MCF 10A (cell line): ENCODE measurements at places on chromosomes 7 and 10. TPM values are rescaled to one million over a fixed set of nuclear protein-coding genes. Genes with fewer than 3 reads are reported as not detected.

GRCh38 chr7:138116141-138116540, 39.9 kb downstream of the AKR1D1 start:
- peak; percentile 39 for DNase-seq

GRCh38 chr10:117240621-117241529, at the start of gene SLC18A2:
Gene SLC18A2, plus strand, starts transcription at chr10:117241114. Its CDS starts 580 bp downstream, at chr10:117241694.
- DNase-seq = no peak

DNA sequence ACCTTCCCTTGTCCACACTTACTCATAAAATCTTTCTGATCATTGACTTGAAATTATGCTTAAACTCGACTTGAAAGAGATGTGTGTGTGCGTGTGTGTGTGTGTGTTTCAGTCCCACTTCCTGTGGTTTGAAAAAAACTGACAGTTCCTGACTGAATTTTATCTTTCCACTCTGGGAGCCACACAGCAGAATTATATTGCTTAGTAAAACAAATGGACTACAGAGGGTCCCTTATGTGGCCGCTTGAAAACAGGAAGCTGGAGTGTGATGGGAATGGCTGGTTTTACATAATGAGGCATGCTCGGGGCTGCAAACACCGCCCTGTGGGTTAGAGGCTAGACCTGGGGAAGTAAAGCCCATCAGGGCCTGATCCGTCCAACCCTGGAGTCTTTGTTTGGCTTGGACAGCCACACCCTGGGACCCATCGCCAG, 54.8 kb downstream of the LYZL1 start:
- no peak for DNase-seq

DNA sequence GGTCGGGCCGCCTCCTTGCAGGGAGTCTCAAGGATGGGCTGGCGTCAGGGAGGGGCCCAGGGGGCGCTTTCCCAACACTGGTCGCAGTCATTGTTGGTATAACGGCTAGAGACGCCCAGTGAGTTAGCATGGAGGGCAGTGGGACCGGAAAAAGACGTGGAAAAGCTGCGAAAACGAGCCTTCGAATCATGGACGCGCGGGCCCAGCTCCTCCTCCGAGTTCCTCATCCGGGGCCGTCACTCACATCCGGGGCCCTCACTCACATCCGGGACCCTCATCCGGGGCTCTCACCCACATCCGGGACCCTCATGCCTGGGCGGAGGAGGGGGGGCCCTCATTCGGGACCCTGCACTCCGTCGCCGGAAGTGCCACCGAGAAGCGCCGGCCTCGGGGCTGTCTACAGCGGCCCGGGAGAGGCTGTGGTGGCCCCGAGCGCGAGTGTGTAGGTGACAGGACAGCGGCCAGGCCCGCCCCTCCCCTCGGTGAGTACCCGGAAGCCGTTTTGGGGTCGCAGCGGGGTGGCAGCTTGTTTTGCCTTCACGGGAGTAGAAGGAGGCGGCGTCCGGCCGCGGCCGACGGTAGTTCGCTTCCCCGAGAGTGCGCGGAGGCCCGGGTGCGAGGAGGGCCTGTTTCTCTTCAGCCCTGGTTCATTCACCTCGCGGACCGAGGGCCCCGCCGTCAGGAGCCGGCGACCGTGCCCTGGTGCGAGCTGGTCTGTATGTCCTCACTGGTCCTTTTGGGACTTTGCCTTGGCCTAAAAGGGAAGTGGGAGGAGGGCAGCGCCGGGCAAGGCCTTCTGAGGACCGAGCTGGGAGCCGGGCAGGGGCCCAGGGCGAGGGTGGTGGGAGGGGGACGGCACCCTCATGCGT, at the start of gene ZNF655:
TSS of gene ZNF655 (plus strand) at position 337 of the 869 bp plus-strand sequence. CDS start 1,918 bp downstream, outside the sequence.
- peak; percentile 85 for DNase-seq

GRCh38 chr7:137462847-137463246, 119.3 kb upstream of the PTN start:
- DNase-seq = no peak

DNA sequence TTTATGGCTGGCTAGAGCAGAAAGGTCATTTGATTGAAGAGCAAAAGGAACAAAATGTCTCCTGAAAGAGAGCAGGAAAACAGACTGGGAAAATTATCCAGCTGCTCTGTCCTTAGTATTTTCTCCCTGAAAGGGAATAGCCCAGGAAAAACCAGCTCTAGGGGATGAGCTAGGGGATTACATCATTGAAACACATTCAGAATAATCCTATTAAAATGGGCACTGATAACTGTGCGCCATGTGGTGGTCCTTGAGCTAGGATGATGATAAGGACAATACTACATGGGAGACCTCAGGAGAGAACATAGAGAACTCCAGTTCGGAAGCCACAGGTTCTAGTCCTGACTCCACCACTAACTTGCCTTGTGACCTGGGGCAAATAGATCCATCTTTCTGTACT, 873.8 kb downstream of the TYW1 start:
- no peak for DNase-seq

GRCh38 chr7:90236721-90237289, 8.2 kb upstream of the CFAP69 start:
- no peak for DNase-seq

The CTAGE8 gene
- total RNA-seq = 0.96 and 2.6 TPM in 2 replicates

DNA sequence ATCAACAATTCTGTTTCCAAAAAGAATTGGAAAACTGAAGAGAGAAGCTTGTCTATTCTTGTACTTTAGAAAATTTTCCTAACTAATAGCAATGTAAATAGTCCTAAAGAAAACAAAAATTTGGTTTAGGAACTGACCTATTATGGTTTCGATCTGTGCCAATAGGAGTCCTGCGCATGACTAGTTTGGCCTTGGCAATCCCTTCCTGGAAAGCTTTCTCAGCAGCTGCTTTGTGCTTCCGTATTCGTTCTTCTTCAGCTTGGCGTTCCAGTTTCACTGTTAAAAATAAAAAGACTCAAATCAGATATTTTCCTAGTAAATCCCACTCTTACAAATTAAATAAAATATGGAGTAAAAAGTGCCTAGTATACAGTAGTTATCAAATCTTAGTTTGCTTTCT, 36.6 kb downstream of the FZD9 start:
- DNase-seq = no peak
